ENCODE measurements at places on chromosomes 3 and 15.
A peak's percentile ranks its signal among the peaks of the same experiment; 100 is the strongest.

DNA sequence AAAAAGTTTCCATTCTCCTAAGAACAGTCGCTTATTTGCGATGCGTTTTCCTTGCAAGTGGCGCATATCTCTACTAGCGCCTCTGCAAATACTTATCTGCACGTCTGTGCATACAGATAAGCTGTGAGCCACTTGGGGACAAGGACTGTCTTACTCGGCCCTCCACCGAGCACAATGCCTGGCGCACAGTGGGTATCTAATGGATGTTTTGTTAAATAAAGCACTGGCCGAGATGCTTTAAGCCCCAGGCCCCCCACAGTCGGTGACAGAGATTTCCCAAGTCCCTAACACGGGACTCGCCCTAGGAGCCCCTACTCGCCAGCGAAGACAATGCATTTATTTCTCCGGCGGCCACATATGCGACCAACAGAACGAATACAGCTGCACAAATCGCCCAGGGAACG, 503 bp downstream of the HLTF start:
- no peak for DNase-seq

GRCh38 chr15:52199271-52199670, 8.1 kb upstream of the GNB5 start:
- no peak for DNase-seq

DNA sequence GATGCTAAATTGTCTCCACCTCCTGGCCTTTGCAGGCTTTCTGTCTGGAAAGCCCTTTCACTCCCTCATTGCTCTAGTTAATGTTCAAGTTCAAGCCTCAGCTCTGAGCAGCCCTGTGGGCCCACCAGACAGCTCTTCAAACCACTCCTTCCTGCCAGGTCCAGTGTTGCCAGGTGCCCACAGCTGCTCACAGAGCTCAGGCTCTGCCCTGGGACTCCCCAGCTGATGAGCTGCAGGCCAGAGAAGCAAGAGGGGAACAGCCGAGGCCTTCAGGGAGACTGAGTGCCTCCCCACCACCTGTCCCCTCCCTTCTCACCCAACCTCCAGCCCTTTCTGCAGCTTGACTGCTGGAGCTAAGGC, 1.3 kb upstream of the ZBTB47 start:
- DNase-seq, result no peak

DNA sequence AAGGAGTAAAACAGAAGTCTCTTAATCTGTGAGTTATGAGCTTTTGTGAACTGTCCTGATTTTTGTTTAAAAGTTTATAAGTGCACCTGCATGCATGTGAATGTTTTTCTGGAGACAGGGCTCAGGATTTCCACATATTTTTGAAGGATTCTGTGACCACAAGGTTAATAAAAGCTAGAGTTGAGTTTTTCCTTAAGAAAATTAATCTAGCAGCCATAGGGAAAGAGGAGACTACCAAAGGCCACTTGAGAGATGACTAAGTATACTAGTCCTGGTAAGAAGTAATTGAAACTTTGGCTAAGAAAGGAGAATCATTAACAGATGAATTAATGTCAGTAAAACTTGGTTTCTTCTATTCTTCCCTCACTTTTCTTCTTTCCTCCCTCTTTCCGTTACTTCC, 176.8 kb upstream of the EPHA3 start:
- no peak for DNase-seq

GRCh38 chr3:138950006-138950644, 3.1 kb downstream of the FOXL2NB start:
- DNase-seq, result no peak

DNA sequence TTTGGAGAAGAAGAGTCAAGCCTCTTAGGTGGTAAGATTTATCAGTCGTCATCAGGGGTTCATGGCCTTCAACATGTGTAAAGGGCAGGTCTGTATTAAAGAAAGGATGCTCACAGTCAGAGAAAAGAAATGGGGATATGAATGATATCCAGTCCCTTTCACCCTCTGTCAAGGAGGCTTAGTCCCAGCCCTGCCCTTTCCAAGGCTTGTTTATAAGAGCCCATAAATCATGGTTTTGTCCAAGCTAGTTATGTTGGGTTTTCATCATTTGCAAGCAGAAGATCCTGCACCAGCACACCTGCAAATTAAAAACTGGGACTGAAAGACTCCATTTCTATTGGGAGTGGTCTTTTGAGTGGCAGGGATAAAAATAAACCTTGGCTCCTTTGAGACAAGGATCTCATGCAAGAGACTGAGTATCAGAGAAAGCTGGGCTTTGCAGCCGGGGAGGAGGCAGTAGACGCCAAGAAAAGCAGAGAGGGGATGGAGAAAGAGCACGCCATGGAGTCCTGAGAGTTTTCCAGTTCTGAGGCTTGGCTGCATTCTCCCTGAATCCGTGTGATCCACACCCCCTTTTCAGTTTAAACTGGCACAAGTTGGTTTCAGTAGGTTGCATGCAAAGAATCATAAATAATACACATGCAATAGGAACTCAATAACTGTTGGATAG, 12.6 kb upstream of the PDIA5 start:
- no peak for DNase-seq

GRCh38 chr15:76913737-76914136, 8.6 kb upstream of the SCAPER start:
- no peak for DNase-seq

DNA sequence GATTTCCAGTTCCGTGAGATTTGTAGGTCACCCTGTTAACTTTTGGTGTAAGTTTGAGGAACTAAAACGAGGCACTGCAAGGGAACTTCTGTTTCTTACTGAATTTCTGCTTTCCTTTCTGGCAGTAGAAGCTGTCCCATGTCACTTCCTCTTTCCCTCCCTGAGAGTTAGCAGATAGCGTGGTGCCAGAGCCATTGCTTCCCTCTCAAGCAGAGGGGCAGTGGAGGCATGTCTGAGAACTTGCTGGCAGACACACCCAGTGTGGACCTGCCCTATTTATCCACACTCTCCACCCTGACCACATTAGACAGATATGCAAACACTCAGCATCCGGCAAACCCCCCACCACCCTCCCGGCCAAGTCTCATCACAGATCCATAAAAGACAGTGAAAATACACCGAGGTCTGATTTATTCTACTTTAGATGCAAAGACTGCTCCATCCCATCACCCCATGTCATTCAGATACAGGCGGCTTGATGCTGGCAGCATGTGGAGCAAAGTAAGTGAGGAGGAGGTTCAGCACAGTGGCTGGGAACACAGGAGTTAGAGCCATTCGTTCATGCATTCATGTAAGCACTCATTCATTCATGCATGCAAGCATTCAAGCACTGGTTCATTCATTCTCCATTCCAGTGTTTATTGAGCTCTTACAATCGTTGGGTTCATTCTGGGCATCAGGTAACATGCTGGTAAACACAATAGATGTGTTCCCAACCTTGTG, 324.7 kb downstream of the SHQ1 start:
- no peak for DNase-seq

DNA sequence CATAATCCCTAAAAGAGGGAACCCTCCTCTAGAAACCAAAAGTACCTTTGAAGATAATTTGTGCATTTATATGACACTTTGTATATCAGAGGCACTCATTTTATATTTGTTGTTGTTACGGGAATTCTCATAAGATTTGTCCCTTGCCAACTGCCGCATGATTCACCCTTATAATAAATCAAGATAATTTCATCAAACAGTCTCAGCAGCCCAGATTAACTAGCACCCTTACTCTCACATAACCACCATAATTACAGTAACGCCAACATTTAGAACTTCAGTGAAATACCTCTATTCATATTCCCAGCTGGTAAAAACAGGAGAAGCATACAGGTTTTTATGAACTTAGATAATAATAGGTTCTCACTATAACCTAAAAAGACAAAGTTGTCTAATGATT, 271.9 kb downstream of the LRRC3B start:
- no peak for DNase-seq

DNA sequence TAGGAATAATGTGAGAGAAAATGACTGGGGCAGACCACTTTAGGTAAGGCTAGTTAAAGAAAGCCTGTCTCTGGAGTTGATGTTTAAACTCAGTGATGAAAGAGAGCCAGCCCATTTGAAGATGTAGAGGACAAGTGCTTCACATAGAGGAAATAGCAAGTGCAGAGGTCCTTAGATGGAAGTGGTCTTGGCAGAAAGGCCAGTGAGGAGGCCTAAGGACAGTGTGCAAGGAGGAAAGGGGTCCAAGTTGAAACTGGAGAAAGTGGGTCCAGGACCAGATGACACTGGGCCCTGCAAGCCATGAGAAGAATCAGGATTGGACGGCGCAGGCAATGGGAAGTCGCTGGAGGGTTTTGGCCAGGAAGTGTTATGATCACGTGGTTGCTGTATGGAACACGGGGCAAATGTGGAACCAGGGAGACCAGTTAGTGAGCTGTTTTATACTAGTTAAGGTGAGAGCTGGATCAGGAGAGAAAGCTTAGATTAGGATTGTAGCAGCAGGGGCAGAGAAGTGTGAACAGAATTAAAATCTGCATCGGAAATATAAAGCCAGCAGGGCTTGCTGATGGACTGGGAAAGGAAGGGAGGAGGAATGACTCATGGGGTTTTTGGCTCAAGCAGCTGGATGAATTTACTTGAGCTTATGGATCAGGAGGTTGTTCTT, 48.0 kb upstream of the SCAANT1 start:
- peak; percentile 10 for DNase-seq

DNA sequence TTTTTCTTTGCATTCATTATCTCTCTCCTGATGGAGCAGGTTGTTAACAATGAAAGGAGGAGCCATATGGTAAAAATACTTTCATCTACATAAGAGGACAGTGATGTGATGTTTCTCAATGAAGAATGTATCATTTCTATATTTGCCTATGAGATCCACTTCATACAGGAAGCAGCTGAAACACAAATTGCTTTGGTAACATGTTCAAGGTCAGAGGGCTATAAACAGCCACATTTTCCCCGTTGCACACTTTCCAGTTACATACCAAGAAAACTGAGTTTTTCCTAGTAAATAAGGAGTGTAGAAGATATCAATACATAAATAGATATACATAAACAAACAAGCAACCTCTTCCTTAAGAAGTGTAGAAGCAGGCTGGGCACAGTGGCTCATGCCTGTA, 32.6 kb upstream of the GYG1 start:
- no peak for DNase-seq

DNA sequence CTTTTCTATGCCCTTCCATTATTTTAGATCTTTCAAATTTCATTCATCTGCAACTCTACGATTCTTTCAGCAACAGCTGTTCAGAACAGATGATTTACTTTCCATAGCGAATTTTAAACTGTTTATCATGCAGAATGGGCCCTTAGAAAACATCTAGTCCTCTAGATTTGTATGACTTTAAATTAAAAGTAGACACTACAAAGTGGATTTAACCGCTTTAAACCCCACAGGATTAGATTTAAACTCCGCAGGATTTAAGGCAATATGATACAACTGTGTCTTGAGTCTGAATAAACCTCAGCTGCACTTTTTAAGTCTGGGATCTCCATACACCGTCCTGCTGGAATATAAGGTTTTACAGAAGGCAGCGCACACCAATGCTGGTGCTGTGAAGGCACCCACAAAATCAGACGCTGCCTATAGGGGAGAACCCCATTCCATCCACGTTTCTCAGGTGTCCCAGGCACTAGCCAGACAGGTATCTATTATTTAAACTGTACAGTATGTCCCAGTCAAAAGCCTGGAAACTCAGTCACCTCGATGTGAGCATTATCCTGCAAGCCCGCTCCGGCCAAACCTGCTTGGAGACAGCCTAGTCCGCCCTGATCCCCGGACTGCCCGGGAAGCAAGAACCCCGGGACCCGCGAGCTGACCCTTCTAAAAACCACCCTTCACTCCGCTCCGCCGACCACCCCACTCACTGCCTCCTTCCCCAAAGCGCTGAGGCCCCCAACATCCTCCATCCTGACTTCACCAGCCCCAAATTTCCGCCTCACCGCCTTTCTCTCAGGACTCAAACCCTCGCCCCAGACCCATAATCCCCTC, 768 bp downstream of the ANO10 start:
- DNase-seq, result peak; percentile 66

GRCh38 chr15:65163041-65163440, 22.1 kb downstream of the CLPX start:
- DNase-seq, result no peak

- no peak for DNase-seq
Measured at GRCh38 chr3:146550743-146551510, 6.5 kb upstream of the PLSCR1 start.

Measured in C1 segment of cervical spinal cord (tissue), 14 donors.